Fibroblast of the aortic adventitia (primary cell): ENCODE measurements at places on chromosomes 13 and 19.

DNA sequence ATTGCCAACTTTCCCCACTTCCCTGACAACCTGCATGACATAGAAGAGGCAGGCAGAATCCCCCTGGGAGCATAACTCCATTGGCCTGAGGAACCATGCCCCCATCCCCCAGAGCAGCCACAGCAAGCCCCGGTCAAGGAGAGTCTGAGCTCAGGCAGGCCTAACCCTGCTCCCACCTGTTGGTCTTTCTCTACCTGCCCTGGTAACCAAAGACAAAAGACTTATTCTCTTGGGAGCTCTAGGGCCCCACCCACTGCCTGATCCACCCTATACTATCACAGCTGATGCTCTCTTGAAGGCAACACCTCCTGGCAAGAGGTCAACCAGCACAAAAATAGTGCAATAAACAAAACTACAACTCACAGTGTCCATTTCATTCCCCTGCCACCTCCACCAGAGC, 59.3 kb downstream of the TNFSF13B start:
- no peak for DNase-seq

DNA sequence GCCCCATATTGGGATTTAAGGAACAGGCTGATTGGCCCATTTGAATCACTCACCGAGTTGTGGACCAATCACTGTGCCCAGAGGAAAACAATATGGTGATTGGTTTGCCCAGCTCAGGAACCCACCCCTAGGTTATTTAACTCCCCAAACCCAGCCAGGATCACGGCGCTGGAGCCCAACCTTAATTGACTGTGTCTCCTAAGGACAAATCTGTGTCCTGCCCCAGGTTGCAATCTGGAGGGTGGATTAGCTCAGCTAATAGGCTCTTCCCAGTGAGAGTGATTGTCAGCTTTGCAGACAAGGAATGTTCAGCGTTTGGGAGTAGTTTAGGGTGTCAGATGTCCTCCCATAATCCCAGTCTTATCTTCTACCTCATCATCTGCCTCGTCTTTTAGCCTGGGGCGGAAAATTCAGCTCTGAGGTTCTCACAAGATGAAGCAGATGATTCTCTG, 3.5 kb upstream of the ZNF358 start:
- no peak for DNase-seq

GRCh38 chr13:81207636-81208035, 866.7 kb upstream of the SPRY2 start:
- DNase-seq, result peak; percentile 4

GRCh38 chr13:101942038-101942437, 459.8 kb downstream of the FGF14 start:
- DNase-seq, result peak; percentile 48

GRCh38 chr13:23859455-23859854, 29.7 kb downstream of the MIPEP start:
- DNase-seq, result no peak

GRCh38 chr19:13104360-13104847, 1.7 kb upstream of the LYL1 start:
- no peak for DNase-seq

- peak; percentile 85 for DNase-seq
Observed at GRCh38 chr13:24671386-24672113, 8.7 kb upstream of the ATP12A start.

DNA sequence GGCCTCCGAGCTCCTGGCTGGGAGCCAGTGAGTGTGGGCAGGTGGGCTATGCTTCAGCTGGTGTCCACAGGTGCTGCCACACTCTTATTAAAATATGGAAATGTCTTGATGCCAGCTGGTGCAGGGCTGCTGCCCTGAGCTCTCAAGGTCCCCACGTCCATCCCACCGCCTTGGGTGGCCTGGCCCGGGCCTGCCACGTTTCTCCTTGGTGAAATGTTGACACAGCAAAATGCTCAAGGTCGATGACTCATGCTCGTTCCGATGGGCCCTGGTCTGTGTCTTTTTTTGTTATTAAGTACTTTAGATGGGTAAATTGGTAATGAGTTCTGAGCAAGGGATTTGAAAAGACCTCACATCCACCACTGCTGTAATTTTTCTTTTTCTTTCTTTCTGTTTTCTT, 524.7 kb downstream of the MYO16 start:
- DNase-seq, result no peak

DNA sequence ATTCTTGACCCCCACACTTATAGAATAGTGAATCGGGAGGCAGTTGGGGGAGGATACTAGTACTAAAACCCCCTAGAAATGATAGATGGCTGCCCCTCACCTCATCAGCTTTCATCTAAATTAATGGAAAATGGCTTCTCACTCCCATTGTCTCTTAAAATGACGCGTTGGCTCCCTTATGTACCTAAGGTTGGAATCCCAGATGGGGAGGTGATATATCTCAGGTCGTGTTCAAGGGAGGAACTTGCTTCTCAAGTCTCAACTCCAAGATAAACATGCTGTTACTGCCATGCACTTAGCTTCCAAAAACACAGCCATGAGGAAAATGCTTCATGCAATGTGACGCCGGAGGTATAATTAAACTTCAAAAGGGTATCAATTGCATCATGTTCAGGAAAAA, 18.8 kb upstream of the UBE2L5 start:
- DNase-seq, result no peak

GRCh38 chr19:58037927-58038687, 4.3 kb downstream of the ZSCAN1 start:
- DNase-seq, result no peak

- DNase-seq, result peak; percentile 81
Observed at GRCh38 chr13:51793570-51794271, 10.2 kb downstream of the DHRS12 start.

DNA sequence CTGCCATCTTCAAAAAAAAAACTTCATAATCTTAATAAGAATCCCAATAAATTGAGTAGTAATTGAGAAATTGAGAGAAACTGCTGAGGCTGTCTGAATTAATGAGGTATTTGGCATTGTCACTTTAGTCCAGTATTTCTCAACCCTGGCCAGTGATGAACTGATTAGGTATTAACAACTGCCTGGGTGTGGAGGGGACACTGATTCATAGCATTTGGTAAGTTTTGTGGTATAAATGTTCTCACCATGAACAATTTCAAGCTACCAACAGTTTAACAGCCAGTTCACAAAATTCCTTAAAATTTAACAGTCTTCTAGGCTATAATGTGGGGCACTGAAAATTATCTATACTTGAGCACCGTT, 18.3 kb downstream of the GPC6 start:
- DNase-seq, result peak; percentile 68

- DNase-seq, result no peak
Observed at GRCh38 chr19:2057484-2058469, 6.7 kb upstream of the MKNK2 start.

- DNase-seq, result no peak
Observed at GRCh38 chr19:45086480-45086879, 6.5 kb upstream of the PPP1R37 start.

- no peak for DNase-seq
Observed at GRCh38 chr19:2227415-2228156, 8.5 kb downstream of the PLEKHJ1 start.

GRCh38 chr13:72716776-72717175, 10.7 kb downstream of the MZT1 start:
- DNase-seq, result no peak

- DNase-seq, result peak; percentile 37
Observed at GRCh38 chr19:4524808-4525562, 6.7 kb upstream of the PLIN4 start.

GRCh38 chr13:28659621-28659970, 666 bp downstream of the POMP start:
- DNase-seq, result peak; percentile 75

DNA sequence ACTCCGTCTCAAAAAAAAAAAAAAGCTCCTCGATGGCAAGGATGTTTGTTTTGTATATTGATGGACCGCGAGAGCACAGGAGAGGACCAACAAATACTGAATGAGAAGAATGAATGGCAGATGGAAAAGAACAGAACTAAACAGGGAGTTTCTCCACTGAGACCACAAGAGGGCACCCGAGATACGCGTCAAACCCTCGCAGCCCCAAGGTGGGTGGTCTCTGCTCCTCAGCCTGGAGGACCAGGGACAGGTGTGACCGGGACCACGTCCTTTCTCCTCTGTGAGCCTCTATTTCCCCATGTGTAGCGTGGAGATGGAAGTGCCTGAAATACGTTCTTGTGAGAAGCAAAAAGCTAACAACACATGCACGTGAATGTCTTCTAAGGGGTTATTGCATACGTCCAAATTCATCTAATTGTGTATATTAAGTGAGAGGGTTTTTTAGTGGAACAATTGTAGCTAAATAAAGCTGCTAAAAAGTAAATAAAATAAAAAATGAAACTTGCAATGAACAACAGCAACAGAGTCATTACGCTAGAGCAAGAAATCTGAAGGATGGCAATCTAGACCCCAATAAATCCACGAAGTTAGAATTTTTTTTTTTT, 8.3 kb upstream of the CDC42EP5 start:
- peak; percentile 45 for DNase-seq

- DNase-seq, result no peak
Observed at GRCh38 chr19:6133231-6133630, 2.2 kb upstream of the ACSBG2 start.

DNA sequence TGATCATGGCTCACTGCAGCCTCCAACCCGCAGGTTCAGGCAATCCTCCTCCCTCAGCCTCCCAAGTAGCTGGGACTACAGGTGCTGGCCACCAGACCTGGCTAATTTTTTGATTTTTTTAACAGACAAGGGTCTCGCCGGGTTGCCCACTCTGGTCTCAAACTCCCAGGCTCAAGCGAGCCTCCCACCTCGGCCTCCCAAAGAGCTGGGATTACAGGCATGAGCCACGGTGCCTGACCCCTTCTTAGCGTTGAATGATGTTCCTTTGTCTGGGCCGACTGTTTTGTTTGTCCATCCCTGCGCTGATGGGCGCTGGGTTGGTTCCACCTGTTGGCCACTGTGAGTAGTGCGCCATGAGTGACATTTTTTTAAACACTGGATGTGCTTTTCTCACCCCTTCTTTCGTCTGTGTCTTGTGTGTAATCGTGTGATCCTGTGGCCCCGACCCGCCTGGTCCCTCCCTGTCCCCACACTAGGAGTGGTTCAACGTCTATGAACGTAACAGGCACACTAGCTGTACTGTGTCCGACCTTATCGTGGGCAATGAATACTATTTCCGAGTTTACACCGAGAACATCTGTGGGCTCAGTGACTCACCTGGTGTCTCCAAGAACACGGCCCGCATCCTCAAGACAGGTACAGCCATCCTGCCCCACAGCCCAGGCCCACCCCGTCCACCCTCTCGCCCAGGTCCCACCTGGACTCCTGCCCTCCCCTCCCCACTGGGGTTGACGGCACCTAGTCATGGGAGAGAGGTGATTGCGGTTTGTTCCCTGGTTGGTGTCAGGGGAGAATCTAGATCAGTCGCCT, 15.0 kb upstream of the EMC10 start:
- peak; percentile 70 for DNase-seq

DNA sequence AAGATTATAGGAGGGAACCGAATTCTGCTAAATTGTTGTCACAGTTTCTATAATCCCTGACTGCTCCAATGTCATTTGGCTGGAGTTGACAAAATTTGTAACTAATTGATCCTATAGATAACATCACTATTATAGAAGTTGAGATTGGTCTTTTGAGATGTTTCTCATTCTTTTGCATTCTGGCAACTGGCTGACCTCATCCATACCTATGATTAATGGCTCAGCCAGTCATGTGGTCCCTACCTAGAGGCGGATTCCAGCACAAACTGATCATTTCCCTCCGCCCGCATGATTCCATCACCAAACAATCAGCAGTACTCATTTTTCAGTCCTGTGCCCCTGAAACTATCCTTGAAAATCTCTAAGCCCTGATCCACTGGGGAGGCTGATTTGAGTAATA, 4.2 kb downstream of the PSG2 start:
- DNase-seq, result peak; percentile 78

DNA sequence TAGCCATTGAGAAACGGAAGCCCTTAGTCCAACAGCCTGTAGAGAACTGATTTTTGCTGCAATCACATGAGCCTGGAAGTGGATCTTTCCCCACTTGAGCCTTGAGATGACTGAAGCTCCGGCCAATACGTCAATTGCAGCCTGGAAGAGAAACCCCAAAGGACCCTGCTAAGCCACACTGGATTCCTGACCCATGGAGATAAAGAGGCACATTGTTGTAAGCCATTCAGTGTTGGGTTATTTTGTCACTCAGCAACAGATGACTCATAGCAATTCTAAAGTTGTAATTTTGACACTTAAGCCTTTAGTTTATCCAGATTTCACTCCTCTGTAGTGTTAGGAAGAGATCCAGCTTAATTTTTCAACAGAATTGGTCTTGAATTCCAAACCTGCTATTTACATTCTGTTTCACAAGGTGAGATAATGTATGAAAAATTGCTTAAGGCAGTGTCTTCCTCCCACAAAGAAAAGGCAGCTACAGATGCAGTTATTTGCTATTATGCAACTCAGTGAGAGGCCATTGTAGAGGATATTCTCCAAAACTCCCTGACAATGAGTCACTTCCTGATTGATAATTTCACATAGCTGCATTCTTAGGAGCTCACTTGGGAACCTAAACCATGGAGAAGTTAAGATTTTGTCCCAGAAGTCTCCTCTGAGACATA, 59.4 kb upstream of the TSHZ3 start:
- DNase-seq, result peak; percentile 98

DNA sequence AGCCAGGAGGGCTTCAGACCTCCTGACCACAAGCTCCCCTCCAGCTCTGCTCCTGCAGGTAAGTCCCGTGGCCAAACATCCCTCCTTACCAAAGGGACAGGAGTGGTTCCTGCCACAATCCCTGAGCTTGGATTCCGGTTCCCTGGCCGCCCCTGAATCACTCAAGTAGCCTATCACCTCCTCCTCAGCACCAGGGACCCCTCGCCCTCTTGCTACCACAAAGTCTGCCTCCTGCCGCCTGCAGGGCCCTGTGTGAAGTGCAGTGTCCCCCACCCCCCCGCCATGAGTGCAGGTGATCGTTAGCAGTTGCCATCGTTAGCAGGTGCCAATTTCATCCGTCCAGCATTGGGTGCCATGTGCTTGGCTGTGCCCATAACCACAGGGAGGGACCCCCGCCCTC, 40.8 kb upstream of the RANBP3 start:
- DNase-seq, result no peak

DNA sequence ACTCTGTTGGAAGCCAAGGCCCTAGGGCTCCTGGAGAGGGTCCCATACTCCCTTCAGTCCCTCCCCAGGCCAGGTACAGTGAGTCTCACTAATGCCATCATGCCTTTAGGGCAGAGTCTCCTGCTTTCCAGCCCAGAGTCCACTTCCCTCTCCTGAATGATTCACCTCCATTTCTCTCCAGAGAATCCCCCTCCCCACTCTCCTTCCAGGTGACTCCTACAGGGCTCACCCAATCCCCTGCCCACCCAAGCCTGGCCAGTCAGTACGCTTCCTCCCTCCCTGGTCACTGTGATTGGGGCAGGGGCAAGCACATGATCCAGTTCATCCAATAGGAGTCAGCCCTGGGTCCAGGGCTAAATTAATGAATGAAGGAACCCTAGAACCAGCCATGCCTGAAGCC, 35.0 kb upstream of the PNMA8B start:
- DNase-seq, result no peak
